ENCODE measurements at places on chromosomes 1 and 21. TPM values are rescaled to one million over a fixed set of nuclear protein-coding genes. Genes with fewer than 3 reads are reported as not detected.

GRCh38 chr1:201828217-201828819 is 639 bp upstream of the IPO9 start:
- DNase-seq: no peak
- H3K4me3 ChIP-seq: peak overlapping the region; percentile 97
- H3K36me3 ChIP-seq: peaks cover 26% of the 10 kb centered on the region
- no peaks in the 10 kb centered on the region for H3K27me3 ChIP-seq

DNA sequence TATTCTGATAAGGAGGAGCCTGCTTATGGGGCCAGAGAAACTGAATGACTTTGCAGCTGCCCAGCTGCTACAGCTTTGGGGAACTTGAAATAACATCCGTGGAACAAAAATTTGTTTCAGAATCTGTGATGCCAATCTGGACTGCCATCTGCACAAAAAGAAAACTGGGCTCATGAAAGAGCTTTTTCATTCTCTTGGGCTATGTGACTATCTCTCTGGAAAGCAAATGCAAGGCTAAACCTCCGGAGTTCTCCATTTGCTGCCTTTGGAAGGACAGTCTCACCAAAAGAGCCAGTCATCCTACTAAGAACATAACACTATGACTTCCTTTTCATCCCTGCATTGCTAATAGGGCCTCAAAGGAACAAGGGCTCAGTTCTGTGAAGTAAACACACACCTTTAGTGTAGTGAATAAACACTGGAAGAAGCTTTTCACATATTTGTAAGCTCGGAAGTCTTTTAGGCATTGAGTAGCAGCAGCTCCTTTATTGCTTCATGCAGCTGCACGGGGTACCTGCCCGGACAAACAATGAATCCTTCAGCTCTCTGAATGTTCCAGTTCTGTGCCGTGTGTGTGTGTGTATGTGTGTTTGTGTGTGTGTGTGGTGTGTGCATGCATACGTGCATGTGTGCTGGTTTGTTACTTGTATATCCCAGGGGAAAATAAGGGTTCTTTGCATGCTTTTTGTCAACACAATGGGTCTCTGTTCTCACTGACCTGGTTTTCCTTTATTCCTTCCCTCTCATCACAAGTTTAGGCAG is 255.5 kb upstream of the SGIP1 start:
- no peak for DNase-seq
- H3K4me3 ChIP-seq: no peak overlapping the region
- peaks cover 80% of the 10 kb centered on the region for H3K4me1 ChIP-seq
- peak overlapping the region; percentile 25 for H3K27ac ChIP-seq

DISP3 gene
- total RNA-seq: 0.20 TPM

DNA sequence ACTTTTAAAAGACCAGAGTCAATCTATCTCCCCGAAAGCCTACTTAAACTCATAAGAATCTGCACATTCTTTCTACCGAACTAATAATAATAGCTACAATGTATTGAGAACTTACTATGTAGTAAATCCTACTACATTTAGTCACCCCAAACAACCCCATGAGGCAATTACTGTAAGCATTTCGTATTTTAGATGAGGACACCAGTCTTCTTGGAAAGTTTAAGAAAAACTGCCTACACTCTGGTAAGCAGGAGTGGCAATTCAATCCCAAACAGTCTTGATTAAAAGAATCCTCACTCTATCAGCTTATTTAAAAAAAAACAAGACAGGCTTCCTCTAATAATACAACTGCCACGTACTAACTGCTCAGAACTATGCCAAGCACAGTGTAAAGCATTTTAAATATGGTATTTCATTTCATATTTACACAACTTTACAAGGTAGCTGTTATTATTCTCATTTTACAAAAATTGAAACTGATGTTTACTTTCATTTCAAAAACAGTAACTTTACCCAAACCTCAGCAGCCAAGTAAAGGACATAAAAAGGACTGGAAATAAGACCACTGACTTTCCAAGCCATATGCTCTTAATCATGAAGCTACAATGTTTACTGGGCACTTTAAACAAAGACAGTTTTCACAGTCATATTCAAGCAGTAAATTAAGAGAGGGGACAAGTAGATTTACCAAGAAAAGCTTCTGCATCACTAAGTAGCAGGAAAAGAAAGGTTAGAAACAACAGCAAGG is 13.9 kb downstream of the ARID4B start:
- no peaks in the 10 kb centered on the region for H3K27me3 ChIP-seq
- DNase-seq: no peak
- peaks cover 20% of the 10 kb centered on the region for H3K36me3 ChIP-seq
- peaks cover 56% of the 10 kb centered on the region for H3K4me1 ChIP-seq
- H3K4me3 ChIP-seq: peak overlapping the region; percentile 24

DNA sequence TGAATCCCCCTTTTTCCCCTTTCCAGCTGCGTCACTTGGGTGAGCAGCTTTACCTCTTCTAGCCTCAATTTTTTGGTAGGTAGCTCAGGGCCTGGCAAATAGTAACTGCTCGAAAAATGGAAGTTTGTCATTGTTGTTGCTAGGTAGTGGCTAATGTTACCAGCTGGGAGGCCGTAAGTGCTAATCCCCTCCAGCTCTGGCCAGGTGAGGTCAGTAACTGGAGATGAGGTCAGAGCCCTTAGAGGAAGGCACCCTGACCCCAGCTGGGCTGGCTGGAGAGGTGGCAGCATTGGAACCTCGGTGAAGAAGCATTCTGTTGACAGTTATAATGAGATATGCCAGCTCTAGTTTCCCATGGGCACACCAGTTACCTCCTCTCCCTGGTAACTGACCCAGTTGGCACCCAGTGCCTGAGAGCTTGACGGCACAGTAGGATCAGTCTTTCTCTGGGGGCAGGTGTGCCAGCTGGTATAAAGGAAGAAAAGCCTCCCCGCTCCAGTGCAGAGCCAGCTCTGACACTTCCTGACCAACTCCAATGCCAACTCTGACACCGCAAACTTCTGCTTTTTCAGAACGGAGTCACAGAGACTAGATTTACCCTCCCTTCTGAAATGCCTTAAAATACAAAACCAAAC is 35.0 kb upstream of the SLC2A1 start:
- no peak overlapping the region for H3K4me3 ChIP-seq
- peaks cover 2% of the 10 kb centered on the region for H3K36me3 ChIP-seq
- no peak for DNase-seq
- no peaks in the 10 kb centered on the region for H3K27me3 ChIP-seq
- no peak overlapping the region for H3K27ac ChIP-seq

MRAP gene
- total RNA-seq: not detected

HSD3B2 gene
- not detected for total RNA-seq

FAM110D gene
- total RNA-seq: not detected

- no peak overlapping the region for H3K4me3 ChIP-seq
- H3K27me3 ChIP-seq: no peaks in the 10 kb centered on the region
- H3K27ac ChIP-seq: no peak overlapping the region
- H3K4me1 ChIP-seq: no peaks in the 10 kb centered on the region
Measured at GRCh38 chr21:45801129-45801964, 157.8 kb downstream of the PCBP3 start.

BCL2L15 gene
- 2.2 TPM for total RNA-seq

GRCh38 chr1:243882276-243882675 is 32.2 kb upstream of the AKT3 start:
- no peak overlapping the region for H3K4me3 ChIP-seq
- no peaks in the 10 kb centered on the region for H3K36me3 ChIP-seq
- DNase-seq: no peak
- H3K4me1 ChIP-seq: no peaks in the 10 kb centered on the region
- no peak overlapping the region for H3K27ac ChIP-seq

RGS7 gene
- not detected for total RNA-seq

DNA sequence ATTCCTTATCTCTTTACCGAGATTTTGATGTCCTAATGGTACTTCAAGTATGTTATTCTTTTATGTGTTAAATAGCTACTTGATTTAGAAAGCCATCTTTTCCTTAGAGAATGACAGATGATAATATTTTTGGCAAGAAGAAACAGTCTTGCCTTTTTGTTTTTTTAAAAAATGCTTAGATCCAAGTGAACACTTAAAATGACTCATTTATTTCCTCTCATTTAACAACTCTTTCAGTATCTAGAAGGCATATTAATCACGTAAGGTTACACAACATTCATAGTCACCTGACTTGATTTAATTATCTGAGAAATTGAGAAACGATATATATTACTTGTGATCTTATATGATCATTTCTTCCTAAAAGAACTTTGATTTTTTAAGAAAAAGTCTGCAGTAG is 52.4 kb downstream of the SUCO start:
- H3K27ac ChIP-seq: no peak overlapping the region
- no peak for DNase-seq
- H3K27me3 ChIP-seq: no peaks in the 10 kb centered on the region
- H3K4me1 ChIP-seq: peaks cover 36% of the 10 kb centered on the region

DNA sequence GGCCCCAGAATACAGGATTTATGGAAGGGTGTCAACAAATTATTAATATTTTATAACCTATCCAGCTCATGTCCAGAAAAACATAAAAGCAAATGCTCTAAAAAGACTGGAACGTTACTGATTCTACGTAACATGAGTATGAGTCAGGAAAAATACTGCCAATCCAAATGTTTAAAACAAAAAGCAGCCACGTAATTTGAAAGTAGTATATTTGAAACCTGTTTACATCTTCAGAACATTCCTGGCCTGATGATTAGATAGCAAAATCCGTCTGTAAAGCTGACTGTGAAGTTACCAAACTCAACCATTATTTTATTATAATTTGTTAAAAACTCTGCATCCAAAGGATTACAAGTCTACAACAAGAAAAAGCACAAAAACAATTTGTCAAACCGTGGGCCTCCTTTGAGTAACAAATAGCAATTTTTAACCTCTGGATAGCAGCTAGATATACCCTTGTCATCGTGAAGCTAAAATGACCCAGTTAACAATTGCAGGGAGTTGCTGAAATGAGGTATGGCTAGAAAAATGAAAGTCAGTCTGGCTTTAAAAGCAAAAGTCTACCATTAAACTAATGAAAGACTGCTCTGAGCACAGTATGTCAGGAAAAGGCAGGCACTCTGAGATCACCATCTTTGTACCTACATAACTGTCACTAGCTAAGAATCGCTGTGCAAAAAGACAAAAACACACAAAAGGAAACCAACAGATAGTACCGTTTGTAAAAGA is 1.2 kb downstream of the UBR4 start:
- peak overlapping the region; percentile 96 for H3K4me3 ChIP-seq
- peak overlapping the region; percentile 95 for H3K27ac ChIP-seq
- no peaks in the 10 kb centered on the region for H3K27me3 ChIP-seq
- peaks cover 61% of the 10 kb centered on the region for H3K4me1 ChIP-seq

- H3K36me3 ChIP-seq: no peaks in the 10 kb centered on the region
- peak; percentile 79 for DNase-seq
Measured at GRCh38 chr1:26529655-26530409, at the start of gene RPS6KA1. TSS of gene RPS6KA1 (plus strand) at chr1:26529761. CDS start at chr1:26529921, 160 bp downstream.

- no peaks in the 10 kb centered on the region for H3K4me1 ChIP-seq
- H3K27ac ChIP-seq: no peak overlapping the region
- peaks cover 22% of the 10 kb centered on the region for H3K27me3 ChIP-seq
- no peaks in the 10 kb centered on the region for H3K36me3 ChIP-seq
Measured at GRCh38 chr1:114685851-114686250, 9.5 kb downstream of the AMPD1 start.

GRCh38 chr1:227549892-227550291 is 13.5 kb upstream of the ZNF678 start:
- no peak overlapping the region for H3K27ac ChIP-seq
- peaks cover 15% of the 10 kb centered on the region for H3K27me3 ChIP-seq
- H3K4me1 ChIP-seq: no peaks in the 10 kb centered on the region
- no peak overlapping the region for H3K4me3 ChIP-seq
- DNase-seq: no peak

Data from activated naive CD8-positive, alpha-beta T cell treated with anti-CD3 and anti-CD28 coated beads for 36 hours (primary cell).